ENCODE measurements at places on chromosomes 6 and 20. TPM values are rescaled to one million over a fixed set of nuclear protein-coding genes. Genes with fewer than 3 reads are reported as not detected.

DNA sequence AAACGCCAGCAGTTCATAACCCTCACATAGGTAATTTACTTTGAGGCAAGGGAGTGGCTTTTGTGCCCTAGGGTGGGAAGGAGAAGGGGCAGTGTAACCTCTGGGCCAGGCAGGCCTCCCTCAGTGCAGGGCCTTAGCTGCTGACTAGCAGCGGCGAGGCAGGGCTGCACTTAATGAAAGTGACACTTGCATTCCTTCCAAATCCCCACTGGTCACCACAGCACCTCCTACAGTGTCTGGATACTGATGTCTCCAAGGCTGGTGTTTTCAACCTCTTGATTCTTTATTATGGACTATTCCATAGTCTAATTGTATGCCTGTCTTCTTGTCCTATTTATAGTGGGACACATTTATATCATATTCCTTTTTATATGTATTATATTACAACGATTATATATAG is 152.7 kb downstream of the LY86 start:
- peaks cover 7% of the 10 kb centered on the region for H3K4me1 ChIP-seq
- no peaks in the 10 kb centered on the region for H3K27me3 ChIP-seq
- no peaks in the 10 kb centered on the region for H3K36me3 ChIP-seq
- no peak overlapping the region for H3K27ac ChIP-seq

DNA sequence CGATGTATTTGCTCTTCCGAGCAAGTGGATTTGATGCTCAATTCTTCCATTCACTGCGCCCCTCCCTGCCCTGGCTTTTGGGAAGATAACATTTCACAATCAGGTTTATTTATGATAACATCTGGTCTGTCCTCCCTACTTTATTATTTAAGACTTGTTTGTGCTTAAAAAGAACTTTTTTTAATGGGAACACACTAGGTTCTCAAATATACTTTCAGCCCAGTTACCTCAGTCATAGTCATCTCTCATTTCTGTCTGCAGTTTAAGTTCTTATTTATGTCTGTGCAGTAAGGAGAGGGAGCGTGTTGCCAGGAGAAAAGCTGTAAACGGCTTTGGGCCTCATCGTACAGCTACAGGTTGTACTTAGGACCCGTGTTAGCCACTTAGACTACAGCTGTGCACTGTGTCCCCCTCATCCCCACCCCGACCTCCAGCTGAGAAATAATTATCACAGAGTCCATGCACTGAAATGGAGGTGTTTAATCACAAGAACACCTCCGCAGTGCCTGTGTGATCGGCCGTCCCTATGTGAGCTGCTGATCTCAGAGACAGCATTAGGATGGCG is 99.3 kb downstream of the RPP40 start:
- no peaks in the 10 kb centered on the region for H3K27me3 ChIP-seq
- no peak for DNase-seq
- H3K4me1 ChIP-seq: peaks cover 46% of the 10 kb centered on the region

DNA sequence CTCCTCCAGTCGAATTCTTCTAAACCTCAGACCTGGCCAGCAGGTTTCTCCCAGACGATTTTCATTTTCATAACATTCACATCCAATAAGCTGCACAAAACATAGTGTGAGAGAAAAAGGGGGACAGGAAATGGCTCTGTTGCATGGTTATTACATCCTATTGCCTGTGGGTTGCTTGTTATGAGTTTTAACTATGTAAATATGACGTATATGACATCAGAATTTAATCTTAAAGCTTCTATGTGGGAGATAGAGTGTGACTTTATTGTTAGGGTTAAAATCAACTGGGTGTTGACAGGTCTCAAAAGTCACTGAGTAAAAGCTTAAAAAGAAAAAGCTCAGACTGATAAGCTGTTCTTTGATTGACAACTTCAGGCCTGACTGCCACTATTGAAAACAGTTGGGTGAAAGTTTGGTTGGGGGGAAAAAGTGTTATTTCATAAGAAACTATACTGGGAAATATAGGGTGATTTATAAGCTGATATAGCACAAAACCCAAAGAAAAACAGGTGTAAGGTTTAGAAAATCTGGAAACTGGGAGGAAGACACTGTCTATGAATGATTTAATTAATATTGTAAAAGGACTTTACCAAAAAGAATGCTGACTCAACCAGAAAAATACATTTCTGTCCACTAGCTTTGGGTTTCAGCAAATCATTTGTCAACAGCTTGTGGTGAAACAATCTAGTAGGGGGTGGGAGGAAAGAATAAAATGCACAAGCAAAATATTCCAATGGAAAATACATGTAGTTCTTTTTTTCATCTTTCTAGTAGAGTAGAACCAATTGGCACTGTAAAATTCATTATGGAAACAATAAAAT is 134.1 kb upstream of the CEP162 start:
- H3K36me3 ChIP-seq: no peaks in the 10 kb centered on the region
- no peak overlapping the region for H3K27ac ChIP-seq
- no peaks in the 10 kb centered on the region for H3K27me3 ChIP-seq
- no peak overlapping the region for H3K4me3 ChIP-seq
- H3K4me1 ChIP-seq: no peaks in the 10 kb centered on the region
- DNase-seq: no peak

GRCh38 chr6:50826803-50827202 is 8.1 kb downstream of the TFAP2B start:
- peaks cover 13% of the 10 kb centered on the region for H3K27me3 ChIP-seq
- H3K36me3 ChIP-seq: no peaks in the 10 kb centered on the region
- H3K27ac ChIP-seq: no peak overlapping the region
- H3K4me1 ChIP-seq: no peaks in the 10 kb centered on the region
- no peak for DNase-seq

- no peak overlapping the region for H3K4me3 ChIP-seq
- no peak overlapping the region for H3K27ac ChIP-seq
- DNase-seq: no peak
- H3K36me3 ChIP-seq: no peaks in the 10 kb centered on the region
- no peaks in the 10 kb centered on the region for H3K27me3 ChIP-seq
Measured at GRCh38 chr6:47633141-47633540, 65.2 kb upstream of the ADGRF4 start.

- DNase-seq: no peak
- H3K4me1 ChIP-seq: peaks cover 27% of the 10 kb centered on the region
- no peaks in the 10 kb centered on the region for H3K27me3 ChIP-seq
- no peak overlapping the region for H3K27ac ChIP-seq
- H3K36me3 ChIP-seq: no peaks in the 10 kb centered on the region
- H3K4me3 ChIP-seq: no peak overlapping the region
Measured at GRCh38 chr20:53755733-53756531, 162.3 kb upstream of the ZNF217 start.

DNA sequence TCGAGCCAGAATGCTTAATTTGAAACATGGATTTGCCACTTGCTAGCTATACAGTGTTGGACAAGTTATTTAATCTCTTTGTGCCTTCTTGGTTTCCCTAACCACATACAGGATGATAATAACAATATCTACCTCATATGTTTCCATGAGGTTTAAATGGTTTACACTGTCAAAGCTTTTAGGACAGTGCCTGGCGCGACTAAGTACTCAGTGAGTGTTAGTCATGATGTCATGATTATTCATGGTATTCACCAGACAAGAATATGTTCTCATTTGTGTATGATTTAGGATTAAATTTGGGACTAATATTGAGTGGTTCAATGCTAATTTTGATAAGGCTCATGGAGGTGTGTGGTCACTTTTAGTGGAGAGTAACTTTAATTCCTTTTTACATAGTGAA is 167.4 kb downstream of the EYA4 start:
- H3K4me3 ChIP-seq: no peak overlapping the region
- no peaks in the 10 kb centered on the region for H3K36me3 ChIP-seq
- no peaks in the 10 kb centered on the region for H3K27me3 ChIP-seq
- no peak overlapping the region for H3K27ac ChIP-seq
- no peak for DNase-seq

DNA sequence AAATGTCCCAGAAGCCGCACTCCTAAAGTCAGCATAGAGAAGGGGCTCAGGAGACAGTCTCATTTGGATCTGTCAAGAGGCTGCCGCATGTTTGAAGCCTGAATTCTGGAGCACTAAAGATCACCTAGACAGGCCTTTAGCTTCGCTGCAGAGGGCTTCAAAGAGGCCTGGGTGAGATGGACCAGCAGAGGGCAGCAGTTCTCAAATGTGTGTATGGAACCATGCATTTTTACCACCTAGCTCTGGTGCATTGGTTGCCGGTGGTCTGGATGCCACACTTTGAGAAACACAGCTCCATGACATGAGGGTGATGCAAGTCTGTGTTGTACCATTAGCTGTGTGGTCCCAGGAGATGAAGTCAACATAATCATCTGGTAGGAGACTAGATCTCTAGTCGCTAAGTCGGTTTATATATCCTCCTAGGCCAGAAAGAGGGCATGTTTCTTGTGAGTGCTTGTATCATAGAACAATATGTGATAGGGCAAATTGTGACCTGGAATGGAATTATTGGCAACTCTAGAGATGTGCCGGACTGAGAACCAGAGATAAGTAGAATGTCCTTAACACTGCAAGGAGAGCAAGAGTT is 64.8 kb downstream of the KIAA0319 start:
- H3K27ac ChIP-seq: no peak overlapping the region
- H3K27me3 ChIP-seq: no peaks in the 10 kb centered on the region
- no peak for DNase-seq
- H3K4me3 ChIP-seq: no peak overlapping the region
- H3K36me3 ChIP-seq: no peaks in the 10 kb centered on the region

- peaks cover 45% of the 10 kb centered on the region for H3K4me1 ChIP-seq
- peak overlapping the region; percentile 97 for H3K27ac ChIP-seq
- no peak overlapping the region for H3K4me3 ChIP-seq
Measured at GRCh38 chr6:35483893-35484645, 12.8 kb downstream of the TEAD3 start.

Gene HLA-DQA1
- 7.4 TPM for total RNA-seq

Gene ALDH5A1
- total RNA-seq: 14.2 TPM

Gene KIFC1
- total RNA-seq: 27.5 TPM

Gene SIGLEC1
- total RNA-seq: 8.8 TPM

Gene NKX2-2
- total RNA-seq: not detected

Measured in vagina (tissue), 2 donors.